ENCODE measurements at places on chromosomes 11 and 22.

GRCh38 chr11:8082391-8083087 lies 1.5 kb downstream of the TUB start:
- DNase-seq, result no peak

DNA sequence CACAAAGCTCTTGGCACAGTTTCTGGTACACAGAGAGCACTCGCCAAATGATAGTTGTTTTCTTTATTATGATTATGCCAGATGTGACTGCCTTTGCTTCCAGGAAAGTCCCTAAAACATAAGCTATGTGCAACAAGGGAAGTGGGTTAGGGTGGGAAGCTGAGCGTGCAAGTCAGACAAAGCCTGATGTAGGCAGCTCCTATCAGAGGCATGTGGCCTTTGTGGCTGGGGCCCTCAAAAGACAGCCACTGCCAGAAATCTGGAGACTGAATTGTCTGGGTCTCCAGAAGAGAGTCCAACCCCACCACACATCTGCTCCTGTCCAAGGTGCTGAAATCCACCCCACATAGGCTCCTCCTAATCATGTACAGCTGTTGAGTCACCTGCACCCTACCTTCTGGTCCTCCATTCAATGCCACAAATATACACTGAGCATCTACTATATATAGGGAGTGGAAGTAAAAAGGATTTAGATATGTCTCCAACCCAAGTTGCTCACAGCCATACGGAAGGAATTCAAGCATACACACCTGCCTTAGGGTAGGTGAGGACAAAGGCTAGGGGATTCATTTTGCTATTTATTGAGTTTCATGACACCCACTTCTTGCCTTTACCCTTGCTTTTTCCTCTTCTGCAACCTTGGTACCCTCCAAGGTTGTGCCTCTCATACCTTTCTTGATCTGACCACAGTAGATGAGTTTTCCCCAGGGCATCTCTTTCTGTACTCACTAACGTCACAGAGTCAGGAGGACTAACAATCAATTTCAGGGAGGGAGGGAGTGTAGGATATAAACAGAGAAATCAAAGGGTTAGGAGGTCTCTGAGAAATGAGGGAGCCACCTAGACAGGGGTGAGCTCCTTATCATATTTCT lies 12.4 kb downstream of the SEC14L3 start:
- no peak for DNase-seq

- DNase-seq, result no peak
These were observed 546.0 kb downstream of the BRD1 start for GRCh38 chr22:49281467-49282340.

DNA sequence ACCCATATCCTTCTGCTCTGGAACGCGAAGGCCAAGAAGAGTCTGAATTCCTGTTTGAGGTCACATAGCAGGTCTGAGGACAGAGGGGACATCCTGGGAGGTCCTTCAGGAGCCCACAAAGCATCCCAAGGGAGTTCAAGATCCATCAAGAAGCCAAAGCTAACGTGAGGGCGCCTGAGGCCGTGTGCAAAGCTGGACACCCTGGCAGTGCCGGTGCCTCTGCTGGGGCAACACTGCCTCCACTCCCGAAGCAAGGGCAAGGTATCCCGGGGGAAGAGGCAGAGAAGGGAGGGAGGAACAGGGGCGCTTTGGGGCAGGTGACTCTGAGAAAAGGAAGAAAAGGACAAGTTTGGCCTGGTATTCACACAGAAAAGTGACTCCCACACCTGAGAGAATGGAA lies 50.3 kb upstream of the CDON start:
- DNase-seq, result no peak

DNA sequence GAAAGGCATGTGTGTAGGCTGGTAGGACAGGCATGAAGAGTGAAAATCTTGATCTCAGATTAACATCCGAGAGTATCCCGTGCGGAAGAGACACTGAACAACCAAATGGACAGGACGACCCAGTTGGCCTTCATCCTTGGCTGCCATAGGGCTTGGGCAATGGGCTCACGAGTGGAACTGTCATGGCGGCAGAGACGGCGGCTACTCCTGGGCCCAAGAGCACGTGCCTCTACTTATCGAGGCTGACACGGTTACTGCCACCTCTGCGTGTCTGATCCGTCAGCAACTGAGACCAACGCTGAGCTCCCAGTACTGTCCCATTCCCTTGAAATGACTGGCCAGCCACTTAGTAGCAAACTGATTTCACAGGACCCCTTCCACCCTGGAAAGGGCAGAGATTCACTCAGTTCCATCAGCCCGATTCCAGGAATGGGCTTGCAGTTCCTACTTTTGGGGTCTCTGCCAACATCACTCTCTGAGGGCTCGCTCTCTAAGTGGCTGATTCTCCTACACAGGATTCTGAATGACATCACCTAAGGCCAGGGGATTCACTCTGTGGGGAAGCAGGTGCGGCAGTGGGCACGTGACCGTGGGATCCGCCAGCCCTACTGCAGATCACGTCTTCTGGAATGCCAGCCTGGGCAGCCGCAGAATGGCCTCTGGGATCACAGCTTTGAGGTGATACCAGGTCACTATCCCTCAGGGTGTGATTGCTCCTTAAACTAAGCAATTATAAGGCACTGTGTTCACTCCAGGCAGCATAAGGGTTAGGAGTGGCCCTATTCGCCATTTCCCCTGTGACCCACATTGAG lies 97.8 kb downstream of the RPS6KA4 start:
- DNase-seq, result no peak

GRCh38 chr11:122755409-122755808 lies 82.9 kb upstream of the CRTAM start:
- DNase-seq, result peak; percentile 33

DNA sequence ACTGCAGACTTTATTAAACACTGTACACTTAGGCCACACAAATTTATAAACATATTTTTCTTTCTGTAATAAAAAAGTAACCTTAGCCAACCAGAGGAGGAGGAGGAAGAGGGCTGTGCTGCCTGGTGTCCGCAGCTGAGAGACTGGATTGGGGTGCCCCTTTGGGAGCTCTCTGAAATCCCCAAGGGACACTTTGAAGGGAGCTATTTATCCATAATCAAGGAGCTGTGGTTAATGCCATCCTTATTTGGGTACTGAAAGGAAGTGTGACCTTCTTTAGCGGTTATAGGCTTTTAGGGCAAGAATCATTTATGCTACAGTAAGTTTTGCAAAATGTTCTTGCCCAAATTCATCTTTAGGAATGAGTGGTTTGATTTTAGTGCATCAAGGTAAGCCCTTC lies 125.8 kb downstream of the RASSF10 start:
- no peak for DNase-seq

DNA sequence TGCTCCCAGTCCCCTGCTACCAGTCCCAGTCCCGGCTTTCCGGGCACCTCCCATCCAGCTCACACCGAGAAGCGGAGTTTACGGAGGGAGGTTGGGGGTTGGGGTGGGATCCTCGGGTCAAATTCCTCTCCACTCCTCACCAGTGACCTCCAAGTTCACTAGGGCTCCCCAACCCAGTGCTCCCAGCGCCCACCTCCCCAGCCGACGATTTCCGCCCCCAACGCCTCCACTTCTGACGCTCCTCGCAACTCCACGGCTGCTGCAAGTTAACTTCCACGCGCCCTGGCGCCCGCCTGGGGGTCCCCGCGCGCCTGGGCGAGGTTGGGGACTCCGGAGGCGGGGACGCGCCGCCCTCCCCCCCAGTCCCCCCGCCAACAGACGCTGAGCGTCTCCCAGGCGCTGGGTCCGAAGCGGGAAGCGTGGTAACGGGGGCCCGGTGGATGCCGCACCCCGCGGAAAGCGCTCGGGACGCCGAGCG lies 526 bp downstream of the TPST2 start:
- DNase-seq, result no peak

DNA sequence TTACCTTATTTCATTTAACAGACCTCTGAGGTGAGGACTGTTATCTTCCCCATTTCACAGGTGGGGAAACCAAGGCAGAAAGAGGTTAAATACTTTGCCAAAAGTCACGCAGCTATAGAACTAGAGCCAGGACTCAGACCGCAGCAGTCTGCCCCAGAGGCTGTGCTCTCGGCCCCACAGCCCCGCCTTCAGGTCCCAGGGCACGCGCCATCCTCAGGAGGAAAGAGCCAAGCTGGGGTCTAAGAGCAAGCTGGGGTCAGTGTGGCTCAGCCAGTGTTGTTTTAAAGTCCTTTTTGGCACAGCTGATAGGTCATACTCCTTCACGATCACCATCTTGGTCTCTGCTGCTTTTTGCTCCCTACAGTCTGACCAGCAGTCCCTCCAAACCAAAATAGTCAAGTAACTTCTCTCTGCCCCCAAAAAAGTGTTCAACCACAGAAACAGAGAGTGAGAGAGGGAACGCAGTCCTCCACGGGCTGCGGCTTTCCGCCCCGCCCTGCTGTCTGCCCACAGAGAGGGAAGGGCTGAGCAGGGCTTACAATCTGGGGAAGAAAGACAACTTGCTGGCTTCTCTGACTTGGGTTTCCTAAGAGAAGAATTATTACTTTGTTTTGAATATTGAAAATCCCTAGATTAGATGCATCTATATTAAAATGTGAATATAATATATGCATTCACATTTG lies 137.2 kb upstream of the OPCML start:
- DNase-seq, result no peak

DNA sequence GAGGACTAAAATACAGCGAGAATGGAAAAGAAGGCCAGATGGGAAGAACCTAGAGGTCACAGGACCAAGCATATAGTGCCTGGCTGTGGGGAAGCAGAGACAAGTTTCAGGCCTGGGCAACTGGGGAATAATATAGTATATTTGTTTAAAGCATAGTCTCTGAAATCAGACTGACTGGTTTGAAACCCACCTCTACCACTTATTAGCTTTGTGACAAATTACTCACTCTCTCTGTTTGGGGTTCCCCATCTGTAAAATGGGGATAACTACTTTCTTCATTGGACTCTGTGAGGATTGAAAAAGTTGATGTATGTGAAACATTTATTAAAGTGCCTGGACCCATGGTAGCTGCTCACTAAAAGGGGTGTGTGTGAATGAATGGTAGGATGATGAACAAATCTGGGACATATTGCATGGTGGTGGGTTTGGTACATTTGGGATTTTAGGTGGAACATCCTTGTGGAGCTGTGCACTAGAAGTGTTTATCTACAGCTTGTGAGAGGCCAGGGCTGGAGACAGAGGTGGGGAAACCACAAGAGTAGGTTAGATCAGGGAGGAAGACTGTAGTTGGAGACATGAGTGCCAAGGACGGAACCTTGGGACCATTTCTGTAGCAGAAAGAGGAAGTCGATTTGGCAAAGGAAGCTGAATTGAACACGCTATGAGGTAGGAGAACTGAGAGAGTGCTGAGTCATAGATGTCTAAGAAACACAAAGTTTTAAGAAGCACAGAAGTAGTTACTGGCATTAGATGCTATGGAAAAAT lies 52.6 kb downstream of the SWAP70 start:
- DNase-seq, result peak; percentile 75

DNA sequence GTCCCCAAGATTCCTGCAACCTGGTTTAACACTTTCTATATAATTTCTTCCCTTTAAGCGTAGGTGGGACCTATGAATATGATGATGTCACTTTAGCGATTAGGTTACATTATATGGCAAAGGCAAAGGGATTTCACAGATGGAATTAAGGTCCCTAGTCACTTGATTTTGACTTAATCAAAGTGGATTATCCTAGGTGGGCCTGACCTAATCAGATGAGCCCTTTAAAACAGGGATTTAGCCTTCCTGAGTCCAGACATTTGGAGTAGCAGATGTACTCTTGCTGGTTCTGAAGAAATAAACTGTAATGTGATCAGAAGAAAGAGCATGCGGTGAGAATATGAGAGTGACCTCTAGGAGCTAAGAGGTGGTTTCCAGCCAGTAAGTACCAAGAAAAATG lies 67.8 kb upstream of the LIN7C start:
- DNase-seq, result no peak

- no peak for DNase-seq
These were observed 112.4 kb downstream of the LDLRAD3 start for GRCh38 chr11:36056160-36056751.

DNA sequence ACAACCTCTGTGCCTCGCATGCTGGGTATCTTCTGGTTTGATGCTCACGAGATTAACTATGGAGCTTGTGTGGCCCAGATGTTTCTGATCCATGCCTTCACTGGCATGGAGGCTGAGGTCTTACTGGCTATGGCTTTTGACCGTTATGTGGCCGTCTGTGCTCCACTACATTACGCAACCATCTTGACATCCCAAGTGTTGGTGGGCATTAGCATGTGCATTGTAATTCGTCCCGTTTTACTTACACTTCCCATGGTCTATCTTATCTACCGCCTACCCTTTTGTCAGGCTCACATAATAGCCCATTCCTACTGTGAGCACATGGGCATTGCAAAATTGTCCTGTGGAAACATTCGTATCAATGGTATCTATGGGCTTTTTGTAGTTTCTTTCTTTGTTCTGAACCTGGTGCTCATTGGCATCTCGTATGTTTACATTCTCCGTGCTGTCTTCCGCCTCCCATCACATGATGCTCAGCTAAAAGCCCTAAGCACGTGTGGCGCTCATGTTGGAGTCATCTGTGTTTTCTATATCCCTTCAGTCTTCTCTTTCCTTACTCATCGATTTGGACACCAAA lies 516 bp downstream of the OR52J3 start:
- DNase-seq, result no peak

GRCh38 chr11:1765871-1766718 lies 2.4 kb upstream of the CTSD start:
- DNase-seq, result no peak

- no peak for DNase-seq
These were observed 2221.9 kb upstream of the RAG2 start for GRCh38 chr11:38819981-38820380.

DNA sequence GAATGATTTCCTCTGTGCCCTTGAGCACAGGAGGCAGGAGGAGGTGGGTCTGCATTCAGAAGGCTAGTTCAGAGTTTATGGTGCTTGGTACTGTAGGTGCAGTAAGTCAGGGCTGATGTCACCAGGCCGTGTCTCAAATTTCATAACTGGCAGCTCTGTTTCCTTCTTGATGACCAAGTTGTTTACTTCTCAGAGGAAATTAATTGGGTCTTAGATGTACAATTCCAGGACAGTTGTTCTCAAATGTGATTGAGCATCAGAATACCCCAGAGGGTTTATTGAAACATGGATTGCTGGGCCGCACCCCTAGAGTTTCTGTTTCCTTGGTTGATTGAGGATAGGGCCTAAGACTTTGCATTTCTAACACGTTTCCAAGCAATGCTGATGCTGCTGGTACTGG lies 6.2 kb downstream of the AMOTL1 start:
- DNase-seq, result no peak

GRCh38 chr11:76365038-76365679 lies 15.8 kb downstream of the THAP12 start:
- no peak for DNase-seq

DNA sequence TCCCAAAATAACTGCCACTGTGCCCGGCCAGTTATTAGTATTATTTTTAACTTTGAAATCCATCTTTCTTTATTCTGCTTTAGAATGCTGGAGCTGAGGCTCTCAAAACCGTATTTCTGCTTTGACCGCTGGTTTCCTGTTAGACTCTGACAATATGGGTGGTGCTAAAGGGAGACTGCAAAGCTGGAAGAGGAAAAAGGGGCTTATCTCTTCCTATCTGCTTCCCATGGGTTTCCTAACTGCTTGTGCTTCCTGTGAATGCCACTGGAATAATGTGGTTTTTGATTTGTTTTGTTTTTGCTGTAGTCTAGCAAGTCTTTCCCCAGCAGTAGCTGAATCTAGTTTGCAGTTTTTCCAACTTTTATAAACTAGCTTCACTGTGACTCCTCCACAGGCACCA lies 43.6 kb downstream of the XRRA1 start:
- no peak for DNase-seq

- no peak for DNase-seq
These were observed 50.7 kb downstream of the TSPAN18 start for GRCh38 chr11:44777209-44778194.

- DNase-seq, result no peak
These were observed 35.0 kb downstream of the HIRA start for GRCh38 chr22:19396561-19396933.

GRCh38 chr22:46678785-46679700 lies 58.9 kb downstream of the GRAMD4 start:
- DNase-seq, result no peak

GRCh38 chr11:67265633-67266448 lies 432 bp upstream of the GRK2 start:
- no peak for DNase-seq
